Ovary (tissue), 10 donors: ENCODE measurements at places on chromosomes 13 and 19.

- DNase-seq = no peak
Measured at GRCh38 chr13:80235166-80235966, 105.6 kb downstream of the SPRY2 start.

GRCh38 chr19:41031916-41032315 lies 40.8 kb downstream of the CYP2B6 start:
- no peak for DNase-seq

DNA sequence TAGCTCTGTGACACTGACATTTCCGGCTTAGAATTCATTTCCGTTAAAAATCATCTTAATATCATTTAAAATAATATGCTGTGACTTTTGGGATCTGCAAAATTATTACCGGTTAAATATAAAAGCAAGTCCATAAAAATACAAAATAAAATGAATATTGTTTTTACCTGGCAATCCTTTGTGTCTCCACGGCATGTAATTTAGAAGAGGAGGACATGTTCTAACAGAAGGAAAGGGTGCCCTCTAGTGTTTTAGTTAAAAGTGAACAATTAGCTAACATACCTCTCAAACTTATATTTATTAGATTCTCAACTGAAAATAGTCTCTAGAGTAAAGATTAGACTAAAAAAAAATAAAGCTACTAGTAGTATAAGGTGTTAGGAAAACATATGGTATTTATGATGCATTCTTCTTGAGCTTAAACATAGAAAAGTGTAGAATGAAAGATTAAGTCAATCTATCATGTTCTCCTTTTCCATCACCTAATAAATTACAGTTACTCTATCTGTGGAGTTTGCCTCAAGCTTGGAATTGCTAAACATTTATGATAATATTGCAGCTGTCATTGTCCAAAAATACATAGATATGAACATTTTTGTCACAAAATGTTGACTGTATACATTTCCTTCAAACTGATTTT lies 676.7 kb upstream of the SPRY2 start:
- DNase-seq = no peak

DNA sequence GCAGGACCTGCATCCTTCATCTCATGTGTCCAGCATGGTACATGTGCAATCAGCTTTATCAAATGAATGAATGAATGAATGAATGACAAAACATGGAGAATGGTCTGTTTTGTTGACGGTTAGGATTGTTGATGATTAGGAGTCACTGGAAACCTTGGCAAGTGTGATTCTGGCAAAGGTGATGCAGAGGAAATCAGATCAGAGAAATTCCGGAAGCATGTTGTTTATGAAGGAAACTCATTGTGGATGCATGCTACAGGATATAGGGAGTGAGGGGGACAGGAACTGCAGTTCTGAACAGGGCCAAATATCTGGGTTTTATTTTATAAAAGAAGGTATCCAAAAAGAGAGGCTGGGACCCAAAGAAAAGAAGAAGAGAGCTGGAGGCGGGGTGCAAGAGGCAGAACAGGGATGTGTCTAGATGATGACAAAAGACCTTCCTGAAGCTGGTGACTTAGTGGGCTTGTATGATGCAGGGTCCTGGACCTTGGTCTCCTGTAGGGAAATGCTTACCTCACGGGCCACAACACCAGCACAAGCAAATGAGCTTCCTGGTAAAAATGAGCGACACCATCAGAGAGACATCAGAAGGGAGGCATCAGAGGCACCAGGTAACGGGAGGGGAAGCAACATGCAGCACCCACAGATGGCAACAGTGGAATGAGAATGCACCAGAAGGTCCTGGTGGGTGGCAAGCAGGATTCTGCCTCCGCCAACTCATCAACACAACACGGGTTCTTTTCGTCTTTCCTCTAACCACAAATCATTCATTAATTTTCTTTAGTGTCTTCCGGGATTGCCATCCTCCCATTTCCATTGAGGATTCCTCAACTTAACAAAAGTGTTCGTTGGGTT lies 159.6 kb downstream of the FOXO1 start:
- DNase-seq = no peak

DNA sequence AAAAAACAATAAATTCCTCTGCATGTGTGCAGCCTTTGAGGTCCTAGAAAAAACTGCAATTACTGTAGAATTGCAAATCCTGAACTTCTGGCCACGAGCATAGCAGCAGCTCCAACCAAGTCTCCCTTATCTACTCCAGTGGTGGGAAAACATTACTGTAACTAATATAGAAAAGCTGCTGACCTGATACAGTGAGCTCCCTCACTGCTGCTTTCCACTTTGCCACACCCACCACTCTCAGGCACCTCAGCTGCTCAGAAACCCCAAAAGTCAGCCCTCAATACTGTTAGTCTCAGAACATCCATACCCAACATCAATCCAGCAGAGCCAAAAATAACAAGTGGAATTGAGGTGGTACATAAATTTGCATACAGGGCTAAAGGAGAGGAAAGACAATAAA lies 192.5 kb downstream of the POU4F1 start:
- DNase-seq = no peak

DNA sequence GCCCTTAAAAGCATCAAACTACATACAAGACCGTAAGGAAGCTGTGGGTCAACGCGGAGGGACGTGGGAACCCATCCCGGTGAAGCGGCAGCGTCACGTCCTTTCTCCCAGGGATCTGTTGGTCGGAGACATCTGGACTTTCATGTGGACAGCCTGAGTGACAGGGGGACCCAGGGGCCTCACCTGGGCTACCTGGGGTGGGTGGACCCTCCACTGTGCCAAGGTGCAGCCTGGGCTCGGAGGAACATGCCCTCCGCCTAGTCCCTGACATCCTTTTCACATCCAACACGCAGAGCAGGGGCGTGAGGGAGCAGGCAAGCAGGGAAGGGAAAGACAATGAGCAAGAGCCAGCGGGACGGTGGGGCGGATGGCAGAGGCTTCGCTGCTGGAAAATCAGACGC lies 13.8 kb upstream of the GARIN5A start:
- no peak for DNase-seq

DNA sequence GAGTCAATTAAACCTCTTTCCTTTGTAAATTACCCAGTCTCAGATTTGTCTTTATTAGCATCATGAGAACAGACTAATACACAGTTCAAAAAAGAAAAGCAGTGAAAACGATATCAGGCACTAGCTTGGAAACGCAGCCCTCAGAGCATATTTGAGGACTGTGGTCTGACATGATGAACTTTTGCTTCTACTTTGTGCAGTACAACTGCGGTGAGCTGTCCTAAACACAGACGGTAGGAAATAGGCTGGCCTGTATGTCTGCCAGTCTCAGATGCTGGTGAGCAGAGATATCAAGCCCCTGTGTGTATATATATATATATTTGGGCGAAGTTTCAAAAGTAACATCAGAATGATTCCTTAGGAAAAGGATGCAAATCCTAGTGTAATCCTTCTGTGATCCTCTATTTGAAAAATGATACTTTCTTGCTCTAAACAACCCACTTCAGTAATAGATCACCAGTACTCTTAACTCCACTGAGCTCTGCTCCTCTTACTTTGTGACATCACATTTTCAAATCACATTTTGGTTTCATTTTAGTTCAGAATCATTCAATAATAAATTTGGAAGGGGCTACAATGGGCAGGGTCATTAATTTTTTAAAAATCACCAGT lies 74.4 kb downstream of the TNFRSF19 start:
- no peak for DNase-seq

DNA sequence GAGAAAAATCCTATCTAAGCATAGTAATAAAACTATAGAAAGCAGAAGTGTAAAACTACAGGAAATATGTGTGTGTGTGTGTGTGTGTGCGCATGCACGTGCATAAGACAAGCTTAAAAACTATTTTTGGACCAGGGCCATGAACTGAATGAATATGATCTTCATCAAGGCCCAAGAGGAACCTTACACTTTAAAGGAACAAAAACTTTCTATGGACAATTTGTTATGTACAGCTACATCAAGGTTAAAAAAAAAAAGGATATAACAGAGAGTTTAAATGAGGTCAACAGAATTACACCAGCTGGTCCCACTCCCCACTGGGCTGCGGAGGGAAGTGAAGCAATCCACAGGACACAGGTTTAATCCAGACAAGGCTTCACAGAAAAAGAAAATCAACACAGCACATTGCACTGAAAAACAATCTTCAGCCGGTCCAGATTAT lies 151.1 kb downstream of the LHFPL6 start:
- peak; percentile 50 for DNase-seq

GRCh38 chr19:1139126-1139525 lies 34.9 kb downstream of the SBNO2 start:
- no peak for DNase-seq

GRCh38 chr13:99442273-99442895 lies 58.9 kb upstream of the TM9SF2 start:
- DNase-seq = no peak

- DNase-seq = peak; percentile 72
Measured at GRCh38 chr19:51016798-51017683, 2.5 kb downstream of the KLK10 start.

GRCh38 chr13:97855570-97856303 lies 97.7 kb upstream of the IPO5 start:
- DNase-seq = peak; percentile 41

- DNase-seq = no peak
Measured at GRCh38 chr19:48194041-48194843, 23.8 kb downstream of the ZSWIM9 start.

- DNase-seq = no peak
Measured at GRCh38 chr13:83941701-83942335, 59.5 kb upstream of the SLITRK1 start.

DNA sequence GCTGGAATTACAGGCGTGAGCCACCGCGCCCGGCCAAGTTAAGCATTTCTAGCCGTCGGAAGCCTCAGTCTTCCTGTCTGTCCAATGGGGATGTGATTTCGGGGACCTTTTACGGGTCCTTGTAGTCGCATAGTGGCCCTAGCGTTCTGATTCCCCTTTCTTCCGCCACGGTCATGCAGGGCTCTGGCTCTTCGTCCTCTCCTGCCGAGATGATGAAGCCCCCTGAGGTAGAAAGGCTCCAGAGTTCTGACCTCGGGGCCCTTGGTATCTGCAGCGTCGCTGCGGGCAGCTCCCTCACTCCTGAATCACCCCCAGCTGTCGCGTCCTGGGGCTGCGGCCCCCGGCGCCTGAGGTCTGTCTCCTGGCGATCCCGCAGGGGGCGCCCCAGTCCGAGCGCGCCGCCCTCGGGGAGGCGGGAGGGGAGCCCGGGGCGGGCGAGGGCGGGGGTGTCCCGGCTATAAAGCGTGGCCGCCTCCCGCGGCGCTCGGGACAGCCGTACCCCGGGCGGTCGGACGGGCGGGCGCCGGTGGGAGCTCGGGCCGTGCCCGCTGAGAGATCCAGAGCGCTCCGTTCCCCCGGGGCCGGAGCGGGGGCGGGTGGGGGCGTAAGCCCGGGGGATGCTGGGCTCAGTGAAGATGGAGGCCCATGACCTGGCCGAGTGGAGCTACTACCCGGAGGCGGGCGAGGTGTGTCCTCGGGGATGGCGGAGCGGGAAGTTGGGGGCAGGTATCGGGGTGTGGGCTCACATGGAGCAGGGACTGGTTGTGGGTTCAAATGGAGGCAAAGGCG lies at the start of gene FOXA3:
TSS of gene FOXA3 (plus strand) at position 487 of the 789 bp plus-strand sequence. CDS start at position 618, 131 bp downstream.
- peak; percentile 23 for DNase-seq

DNA sequence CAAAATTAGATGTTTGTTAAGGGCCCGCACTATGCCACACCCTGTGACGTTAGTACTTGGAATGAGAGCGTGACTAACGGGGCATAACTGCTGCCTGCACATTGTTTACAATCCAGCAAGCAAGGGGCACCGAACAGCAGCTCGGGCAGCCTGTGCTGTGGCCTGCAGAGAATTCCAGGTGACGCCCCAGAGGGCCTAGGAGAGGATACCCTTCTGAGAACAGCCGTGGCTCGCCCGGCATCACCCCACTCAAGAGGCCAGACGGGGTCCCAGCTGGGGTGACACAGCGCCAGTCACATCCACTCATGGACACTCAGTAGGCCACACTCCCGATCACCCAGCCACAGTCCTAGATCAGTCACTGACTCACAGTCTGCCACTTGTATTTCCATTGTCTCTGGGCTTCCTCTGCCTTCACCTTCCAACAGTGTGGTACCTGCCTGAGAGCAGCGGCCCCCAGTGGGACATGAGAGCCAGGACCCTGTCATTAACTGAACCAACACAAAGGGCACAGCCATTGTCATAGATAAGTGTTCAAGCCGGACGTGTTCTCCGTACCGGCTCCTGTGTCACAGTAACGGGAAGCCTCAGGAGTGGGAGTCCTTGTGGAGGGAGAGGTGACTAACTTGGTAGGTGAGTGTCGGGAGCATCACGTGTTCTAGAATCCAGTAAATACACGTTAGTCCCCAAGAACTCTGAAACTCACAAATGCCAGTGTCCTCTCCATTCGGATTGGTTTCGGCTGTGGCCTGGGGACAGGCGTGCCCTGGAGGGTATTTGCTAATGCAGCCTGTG lies 7.5 kb downstream of the ZNF331 start:
- no peak for DNase-seq

GRCh38 chr19:29748996-29749849 lies 34.2 kb upstream of the C19orf12 start:
- DNase-seq = no peak

DNA sequence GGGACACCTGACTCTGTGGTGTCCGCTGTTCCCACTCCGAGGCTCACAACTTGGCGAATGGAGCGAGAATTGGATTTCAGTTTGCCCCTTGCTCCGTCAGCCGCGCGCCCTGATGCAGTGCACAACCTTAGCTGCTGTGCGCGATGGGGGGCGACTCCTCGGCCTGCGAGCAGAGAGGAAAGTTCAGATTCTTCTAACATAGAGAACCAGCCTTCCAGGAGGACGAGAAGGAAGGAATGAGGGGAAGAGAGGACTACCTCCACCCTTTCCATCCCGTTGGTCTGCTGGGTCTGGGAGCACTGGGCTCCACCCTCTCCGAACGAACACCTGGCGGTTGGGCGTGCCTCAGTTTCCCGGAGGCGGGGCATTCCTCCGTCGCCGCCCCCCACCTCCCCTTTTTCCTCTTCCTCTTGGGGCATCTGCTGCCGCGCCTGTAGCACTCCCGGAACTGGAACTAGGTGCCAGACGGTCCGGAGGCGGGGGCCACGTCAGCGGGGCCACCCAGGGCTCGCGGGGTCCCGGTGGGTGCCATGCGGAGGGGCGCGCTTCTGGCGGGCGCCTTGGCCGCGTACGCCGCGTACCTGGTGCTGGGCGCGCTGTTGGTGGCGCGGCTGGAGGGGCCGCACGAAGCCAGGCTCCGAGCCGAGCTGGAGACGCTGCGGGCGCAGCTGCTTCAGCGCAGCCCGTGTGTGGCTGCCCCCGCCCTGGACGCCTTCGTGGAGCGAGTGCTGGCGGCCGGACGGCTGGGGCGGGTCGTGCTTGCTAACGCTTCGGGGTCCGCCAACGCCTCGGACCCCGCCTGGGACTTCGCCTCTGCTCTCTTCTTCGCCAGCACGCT lies at the start of gene KCNK6:
TSS of gene KCNK6 (plus strand) at position 425 of the 838 bp plus-strand sequence. CDS start at position 531, 106 bp downstream.
- DNase-seq = peak; percentile 52
